ENCODE measurements at places on chromosomes 7 and 10.
A peak's percentile ranks its signal among the peaks of the same experiment; 100 is the strongest.

- peak; percentile 43 for DNase-seq
Observed at GRCh38 chr7:27576360-27576944, 86.2 kb downstream of the HIBADH start.

- no peak for DNase-seq
Observed at GRCh38 chr7:54469740-54470139, 72.4 kb upstream of the VSTM2A start.

GRCh38 chr10:17037910-17038309 lies 91.7 kb downstream of the CUBN start:
- DNase-seq, result no peak

DNA sequence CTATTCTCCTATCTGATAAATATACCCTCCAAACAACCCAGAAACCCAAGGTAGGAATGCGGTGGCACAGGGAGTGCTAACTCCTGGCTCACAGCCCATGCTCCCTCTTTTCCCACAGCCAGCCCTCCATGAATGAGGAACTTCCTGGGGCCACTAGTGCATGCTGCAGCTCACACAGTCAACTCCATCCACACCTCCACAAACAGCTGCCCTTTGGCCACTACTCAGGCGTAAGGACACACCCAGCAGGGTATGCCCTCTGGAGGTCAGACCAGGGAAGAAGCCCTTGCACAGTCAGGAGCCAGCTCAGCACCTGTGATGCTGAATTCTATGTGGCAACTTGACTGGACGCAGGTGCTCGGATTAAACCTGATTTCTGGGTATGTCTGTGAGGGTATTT lies 85.2 kb upstream of the PIK3CG start:
- DNase-seq, result no peak

- DNase-seq, result peak; percentile 49
Observed at GRCh38 chr7:36301914-36302771, 87.5 kb upstream of the ANLN start.

GRCh38 chr10:18044976-18045720 lies 93.4 kb downstream of the SLC39A12 start:
- peak; percentile 88 for DNase-seq

DNA sequence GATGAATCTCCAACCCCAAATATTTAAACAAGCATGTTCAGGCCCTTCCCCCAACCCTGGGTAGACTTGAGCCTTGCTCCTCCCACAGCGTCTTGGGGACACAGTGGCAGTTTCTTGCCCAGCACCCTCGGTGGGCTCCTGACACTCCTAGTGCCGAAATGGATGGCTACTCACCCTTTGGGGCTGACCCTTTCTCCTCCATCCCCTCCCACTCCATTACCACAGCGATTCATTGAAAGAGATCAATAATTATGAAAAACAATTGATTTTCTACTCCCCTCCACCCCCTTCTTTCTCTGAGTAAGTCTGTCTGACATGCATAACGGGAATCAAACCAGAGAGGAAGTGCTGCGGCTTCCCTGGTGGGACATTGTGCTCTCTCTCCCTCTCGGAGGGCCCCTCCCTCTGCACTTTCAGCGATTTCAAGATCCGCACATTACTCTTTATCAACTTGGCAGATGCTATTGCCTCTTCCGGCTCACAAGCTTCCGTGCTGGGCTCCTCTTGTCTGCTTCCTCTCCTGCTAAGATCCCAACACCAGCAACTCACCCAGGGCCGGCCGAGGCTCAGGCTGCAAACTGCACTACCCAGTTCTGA lies 79.0 kb upstream of the PLXNA4 start:
- peak; percentile 44 for DNase-seq

GRCh38 chr10:33453081-33454025 lies 118.9 kb upstream of the NRP1 start:
- peak; percentile 36 for DNase-seq

DNA sequence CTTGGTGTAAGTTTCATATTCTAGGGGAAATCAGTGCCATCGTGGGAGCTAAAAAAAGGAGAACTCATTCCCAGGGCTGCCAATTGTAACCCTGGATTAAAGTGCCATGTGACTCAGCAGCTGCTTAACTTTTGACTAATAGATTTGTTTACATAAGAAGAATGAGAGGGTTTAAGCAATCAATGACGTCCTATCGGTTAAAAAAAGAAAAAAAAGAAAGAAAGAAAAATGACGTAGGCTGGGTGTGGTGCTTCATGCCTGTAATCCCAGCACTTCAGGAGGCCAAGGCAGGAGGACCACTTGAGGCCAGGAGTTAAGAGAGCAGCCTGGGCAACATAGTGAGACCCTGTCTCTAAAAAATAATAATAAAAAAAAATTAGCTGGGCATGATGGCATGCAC lies 116.2 kb upstream of the AFAP1L2 start:
- DNase-seq, result peak; percentile 90

All from fibroblast of skin of back (primary cell).